ENCODE measurements at places on chromosomes 12 and 14.

GRCh38 chr12:115979351-115979750 lies 298.1 kb downstream of the MED13L start:
- DNase-seq: no peak

DNA sequence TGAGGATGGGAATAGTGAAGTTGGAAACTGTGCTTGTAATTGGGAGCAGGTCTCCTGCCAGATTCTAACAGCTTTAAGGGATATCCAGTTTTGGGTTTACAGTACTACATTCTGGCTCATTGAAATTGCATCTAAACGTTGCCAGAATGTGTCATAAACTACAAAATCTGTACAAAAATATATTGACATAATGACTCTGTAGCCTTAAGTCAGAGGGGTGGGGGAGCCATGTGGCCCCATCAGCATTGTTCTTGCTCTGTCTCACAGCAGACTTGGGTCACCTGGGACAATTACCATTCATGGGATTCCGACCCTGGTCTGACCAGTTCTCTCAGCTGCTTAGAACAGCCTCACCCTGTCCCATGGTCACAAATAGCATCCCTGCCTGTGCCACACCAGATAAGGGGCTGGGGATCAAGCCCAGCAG lies 43.3 kb upstream of the MED13L start:
- DNase-seq: no peak

- DNase-seq: no peak
Measured at GRCh38 chr14:29150659-29151058, 384.1 kb downstream of the FOXG1 start.

DNA sequence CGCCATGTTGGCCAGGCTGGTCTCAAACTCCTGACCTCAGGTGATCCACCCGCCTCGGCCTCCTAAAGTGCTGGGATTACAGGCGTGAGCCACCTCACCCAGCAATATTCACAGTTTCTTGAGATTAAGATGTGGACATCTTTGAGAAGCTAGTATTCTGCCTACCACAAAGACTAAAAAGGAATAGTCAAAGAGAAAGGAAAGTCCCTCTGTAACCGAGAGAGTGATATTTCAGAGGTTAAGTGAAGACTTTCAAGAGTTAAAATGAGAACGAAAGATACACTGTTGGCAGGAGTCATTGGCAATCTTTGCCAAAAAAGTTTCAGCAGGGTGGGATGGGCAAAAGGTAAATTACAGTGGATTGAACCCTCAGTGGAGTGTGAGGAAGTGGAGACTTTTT lies 15.6 kb downstream of the DGKA start:
- peak; percentile 59 for DNase-seq

DNA sequence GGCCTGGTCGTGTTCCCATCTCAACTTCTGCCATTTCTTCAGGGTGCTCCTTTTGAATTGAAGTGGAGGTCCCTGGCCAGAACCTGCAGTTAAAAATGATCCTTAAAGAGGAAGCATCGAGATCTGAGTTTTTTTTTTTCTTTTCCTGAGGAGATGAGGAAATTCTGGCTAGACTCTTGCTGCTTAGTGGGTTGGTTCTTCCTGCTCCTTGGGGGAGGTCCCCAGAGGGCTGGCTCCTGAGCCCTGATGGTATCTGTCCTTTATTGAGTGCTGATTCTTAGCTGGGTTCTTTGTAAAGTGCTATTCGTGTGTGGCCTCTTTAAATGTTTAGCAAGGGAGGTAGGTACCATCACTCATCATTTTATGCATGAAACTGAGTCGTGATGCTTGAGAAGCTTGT lies 11.7 kb downstream of the PELI2 start:
- no peak for DNase-seq

- peak; percentile 83 for DNase-seq
Measured at GRCh38 chr14:34875031-34875922, at the start of gene BAZ1A. Gene BAZ1A (minus strand): TSS chr14:34875360. CDS start chr14:34874604, 756 bp downstream.

- DNase-seq: no peak
Measured at GRCh38 chr12:15208140-15208539, 13.1 kb downstream of the RERG start.

- DNase-seq: no peak
Measured at GRCh38 chr14:33962016-33962415, 11.1 kb upstream of the EGLN3 start.

DNA sequence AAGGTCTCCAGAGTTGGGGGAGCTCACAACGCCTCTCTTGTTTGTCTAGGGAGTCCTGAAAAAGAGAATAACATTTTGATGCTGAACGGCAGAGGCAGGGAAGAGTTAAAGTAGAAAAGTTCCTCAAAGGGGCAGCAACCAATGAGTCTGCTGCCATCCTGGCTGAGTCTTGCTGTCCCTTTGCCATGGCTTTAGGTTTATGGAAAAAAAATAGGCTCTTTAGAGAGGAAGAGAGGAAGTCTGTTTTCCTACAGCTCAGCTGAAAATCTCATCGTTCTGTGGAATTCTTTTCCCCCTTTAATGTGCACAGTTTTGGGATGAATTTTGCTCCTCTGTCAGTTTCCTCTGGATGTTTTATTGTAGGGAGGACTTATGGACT lies 314.8 kb upstream of the TBX3 start:
- DNase-seq: no peak

DNA sequence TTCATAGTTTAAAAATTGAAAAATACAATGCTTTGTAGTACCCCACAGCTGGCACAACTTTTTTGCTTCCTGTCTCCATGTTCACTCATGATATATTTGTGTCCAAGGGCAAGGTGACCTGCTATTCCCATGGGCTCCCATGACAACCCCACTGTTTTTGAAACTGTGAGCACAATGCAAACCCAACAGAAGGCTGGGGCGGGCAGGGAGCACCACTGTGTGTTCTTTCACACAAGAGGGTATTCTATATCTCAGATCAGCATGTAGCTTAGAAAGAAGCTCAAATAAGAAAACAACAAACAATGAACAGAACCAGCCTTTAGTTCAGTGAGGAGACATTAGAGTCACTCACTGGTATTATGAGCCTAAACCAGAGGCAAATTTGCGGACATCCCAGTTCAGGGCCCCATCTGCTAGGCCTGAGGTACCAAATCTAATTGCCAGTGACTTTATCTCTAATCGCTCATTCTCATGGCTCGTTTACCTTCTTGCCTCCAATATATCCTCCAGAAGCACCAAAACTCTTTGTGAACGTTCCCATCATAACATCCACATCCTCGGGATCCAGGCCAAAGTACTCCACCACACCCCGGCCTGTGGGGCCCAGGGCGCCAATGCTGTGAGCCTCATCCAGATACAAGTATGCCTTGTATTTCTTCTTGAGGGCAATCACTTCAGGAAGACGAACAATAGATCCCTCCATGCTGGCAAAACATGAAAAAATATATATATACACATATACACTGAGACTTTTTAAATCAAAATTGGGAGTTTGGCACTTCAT lies 56.4 kb upstream of the ISM2 start:
- peak; percentile 44 for DNase-seq
